Head of caudate nucleus (tissue), 42 donors: ENCODE measurements at places on chromosomes 12 and 14.

DNA sequence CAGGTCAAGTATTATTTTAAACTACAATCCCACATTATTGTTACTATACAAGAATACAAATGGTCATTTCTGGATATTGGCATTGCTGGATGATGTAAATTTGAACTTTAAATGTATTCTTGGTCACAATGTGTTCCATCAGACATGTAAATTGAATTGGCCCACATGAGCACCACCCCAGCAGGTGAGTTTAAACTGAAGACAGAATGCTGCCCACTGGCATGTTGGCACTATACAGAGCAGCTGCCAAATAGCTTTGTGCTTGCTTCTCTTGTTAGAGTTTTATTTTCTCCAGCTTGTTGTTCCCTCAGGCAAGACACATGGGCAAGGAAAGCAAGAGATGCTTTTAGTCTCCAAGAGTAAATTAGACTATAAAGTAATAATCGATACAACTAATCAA, 98.6 kb downstream of the C12orf50 start:
- no peak for DNase-seq

GRCh38 chr14:84006643-84007155, 1523.2 kb upstream of the FLRT2 start:
- DNase-seq: no peak

- DNase-seq: no peak
Observed at GRCh38 chr12:51023625-51024382, 2.4 kb downstream of the SLC11A2 start.

DNA sequence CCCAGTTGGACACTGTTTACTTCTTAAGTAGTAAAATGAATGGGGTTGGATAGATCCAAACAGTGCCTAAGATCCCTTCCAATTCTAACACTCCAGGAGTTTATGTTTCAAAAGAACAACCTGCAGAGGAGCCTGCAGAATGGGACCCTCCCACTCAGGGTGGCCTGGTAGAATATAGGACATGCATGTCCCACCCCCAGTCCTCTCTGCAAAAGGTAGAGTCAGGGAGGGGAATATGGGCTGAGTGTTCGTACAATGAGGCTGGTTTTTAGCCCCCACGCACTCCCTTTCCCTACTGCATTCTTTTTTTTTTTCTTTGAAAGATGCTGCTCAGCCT, 11.8 kb upstream of the NYNRIN start:
- no peak for DNase-seq

DNA sequence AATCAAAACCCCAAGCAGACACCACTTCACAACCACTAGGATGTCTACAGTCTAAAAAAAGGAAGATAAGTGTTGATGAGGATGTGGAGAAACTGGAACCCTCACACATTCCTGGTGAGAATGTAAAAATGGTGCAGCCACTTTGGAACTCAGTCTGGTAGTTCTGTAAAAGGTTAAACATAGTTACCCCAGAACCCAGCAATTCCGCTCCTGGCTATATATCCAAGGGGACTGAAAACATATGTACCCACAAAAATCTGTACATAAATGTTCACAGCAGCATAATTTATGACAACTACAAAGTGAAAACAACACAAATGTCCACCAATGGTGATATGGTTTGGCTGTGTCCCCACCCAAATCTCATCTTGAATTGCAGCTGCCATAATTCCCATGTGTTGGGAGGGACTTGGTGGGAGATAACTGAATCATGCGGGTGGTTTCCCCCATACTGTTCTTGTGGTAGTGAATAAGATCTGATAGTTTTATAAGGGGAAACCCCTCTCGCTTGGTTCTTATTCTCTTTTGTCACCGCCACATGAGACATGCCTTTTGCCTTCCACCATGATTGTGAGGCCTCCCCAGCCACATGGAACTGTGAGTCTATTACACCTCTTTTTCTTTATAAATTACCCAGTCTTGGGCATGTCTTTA, 46.8 kb downstream of the PRKAB1 start:
- no peak for DNase-seq

DNA sequence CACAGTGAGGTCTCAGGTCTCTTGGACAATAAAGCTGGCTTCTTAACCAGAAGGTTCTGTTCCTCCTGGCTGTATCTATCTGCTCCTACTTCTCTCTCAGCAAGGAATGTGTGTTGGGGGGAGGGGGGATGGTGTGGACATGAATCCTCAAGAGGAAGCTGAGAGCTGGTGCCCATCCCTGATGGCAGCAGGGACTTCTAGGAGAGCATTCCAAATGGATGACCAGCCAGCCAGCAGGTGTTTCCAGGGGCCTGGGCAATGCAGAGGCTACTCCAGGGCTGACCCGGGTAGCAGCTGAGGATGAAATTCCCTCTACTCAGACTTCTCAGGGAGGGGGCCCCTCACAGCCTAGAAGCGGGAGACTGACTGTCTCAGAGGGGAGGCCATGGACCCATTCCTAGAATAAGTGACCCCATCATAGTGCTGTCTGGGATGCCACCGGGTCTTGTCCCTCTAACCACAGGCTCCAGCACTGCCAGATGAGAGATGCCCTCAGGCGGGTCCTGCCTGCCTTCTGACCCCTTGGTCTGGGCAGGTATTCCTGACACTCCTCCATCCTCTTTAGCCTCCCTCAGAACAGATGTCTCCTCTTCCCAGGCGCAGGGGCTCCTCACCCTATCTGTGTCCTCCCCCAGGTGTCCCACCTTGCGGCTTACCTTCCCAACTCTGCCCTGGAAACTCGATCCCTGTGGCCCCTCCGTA, 1.2 kb downstream of the RAB15 start:
- no peak for DNase-seq

DNA sequence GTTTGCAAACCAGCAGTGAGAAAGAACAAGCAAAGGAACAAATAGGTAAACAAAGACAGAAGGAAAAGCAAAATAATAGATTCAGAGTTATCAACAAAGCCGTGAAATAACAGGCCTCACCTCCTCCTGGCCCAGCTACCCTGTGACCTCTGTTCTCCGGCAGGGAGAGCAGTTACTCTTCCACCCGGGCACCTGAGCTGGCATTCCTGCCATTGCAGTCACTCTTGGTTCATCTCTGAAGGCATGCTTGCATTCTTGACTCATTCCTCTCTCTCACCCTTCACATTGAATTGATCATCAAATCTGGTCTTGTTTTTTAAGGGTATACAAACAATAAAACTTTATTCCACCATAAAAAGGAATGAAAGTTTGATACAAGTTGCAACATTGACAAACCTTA, 95.1 kb downstream of the TTC8 start:
- no peak for DNase-seq

DNA sequence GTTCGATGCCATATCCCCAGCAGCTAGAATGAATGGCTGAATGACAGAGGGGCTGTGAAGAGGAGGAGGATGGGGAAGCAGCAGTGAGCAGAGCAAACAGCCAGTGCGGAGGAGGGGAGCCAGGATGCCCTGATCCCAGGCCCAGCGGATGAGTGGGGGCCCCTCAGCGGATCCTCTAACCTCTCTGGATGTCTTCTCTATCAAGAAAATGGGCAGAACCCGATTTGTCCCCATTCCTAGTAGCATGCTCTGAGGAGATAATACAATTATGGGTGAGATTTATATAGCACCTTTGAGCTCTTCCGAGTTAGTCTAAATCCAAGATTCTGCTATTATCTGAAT, 30.0 kb upstream of the RPLP0 start:
- DNase-seq: no peak

DNA sequence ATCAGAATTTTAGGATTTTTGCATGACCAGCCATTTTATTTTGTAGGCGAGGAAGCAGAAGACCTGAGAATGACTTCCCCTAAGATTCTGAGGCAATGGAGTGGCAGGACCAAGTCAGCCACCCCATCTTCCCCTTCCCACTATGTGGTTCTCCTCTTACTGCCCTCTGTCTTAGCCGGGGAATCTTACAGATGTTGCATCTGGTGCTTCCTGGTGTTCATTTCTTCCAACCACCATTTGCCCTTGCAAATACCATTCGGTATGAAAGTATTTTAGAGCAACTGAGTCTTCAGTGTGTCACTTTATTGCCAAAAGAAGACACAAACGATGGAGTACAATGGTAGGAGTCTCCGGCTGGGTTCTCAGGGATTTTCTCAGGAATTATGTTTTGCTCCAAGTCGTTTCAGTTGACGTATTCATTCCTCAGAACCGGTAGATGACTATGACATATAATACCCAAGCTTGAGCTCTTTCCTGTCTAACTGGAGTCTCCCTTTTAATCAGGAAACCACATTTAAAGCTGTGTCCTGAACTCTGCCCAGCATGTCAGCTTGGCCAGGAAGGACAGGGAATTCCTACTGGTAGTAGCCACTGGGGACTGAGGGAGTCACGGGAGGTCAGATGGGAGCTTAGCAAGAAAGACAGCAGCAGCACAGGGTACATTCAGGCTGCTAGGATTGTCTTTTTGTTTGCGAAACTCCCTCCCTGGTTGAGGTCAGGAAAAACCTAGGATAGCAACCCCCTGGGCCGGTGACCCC, 87.0 kb downstream of the SAMD4A start:
- no peak for DNase-seq

- DNase-seq: no peak
Observed at GRCh38 chr14:105444859-105445258, 25.2 kb downstream of the MTA1 start.

- no peak for DNase-seq
Observed at GRCh38 chr12:80716696-80717469, at the start of gene MYF5. TSS of gene MYF5 (plus strand) at chr12:80716912. CDS start at chr12:80717064, 152 bp downstream.

DNA sequence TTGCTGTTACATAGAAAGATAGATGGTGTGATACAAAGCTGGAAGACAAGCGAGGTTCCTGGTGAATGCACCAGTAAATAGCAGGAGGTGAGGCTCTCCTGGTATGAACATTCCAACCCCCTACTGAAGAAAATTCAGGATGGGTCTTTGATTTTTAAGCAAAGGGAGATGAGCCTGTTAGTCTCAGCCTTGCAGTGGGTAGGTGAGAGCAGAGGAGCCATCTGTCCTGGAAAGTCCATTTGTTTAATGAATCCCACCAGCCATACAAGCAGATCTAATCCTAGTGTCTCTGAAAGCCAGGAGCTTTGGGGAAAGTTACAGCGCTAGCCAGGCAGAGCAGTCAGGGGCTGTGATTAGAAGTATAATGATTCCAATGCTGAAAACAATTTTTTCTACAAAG, 234.8 kb upstream of the FOXN3 start:
- DNase-seq: no peak

GRCh38 chr14:96584907-96585671, 82.9 kb downstream of the PAPOLA start:
- DNase-seq: no peak

DNA sequence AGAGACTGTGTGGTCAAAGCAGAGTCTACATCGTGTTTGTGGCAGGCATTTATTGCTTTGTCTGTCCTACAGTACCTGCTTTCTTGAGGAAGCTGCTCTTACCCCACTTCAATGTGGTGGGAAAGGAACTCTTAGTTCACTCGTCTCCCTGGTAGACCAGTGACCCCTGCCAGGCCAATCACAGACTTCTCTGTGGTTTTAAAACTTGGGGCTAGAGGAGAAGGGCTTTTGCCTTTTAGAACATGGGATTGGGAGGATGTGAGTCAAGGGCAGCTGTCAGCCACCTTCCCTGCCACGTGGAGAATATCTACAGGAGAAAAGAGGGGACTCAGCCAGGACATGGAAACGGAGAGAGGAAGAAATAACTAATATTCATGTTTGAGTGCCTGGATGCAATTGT, 36.8 kb upstream of the TMED10 start:
- DNase-seq: no peak

DNA sequence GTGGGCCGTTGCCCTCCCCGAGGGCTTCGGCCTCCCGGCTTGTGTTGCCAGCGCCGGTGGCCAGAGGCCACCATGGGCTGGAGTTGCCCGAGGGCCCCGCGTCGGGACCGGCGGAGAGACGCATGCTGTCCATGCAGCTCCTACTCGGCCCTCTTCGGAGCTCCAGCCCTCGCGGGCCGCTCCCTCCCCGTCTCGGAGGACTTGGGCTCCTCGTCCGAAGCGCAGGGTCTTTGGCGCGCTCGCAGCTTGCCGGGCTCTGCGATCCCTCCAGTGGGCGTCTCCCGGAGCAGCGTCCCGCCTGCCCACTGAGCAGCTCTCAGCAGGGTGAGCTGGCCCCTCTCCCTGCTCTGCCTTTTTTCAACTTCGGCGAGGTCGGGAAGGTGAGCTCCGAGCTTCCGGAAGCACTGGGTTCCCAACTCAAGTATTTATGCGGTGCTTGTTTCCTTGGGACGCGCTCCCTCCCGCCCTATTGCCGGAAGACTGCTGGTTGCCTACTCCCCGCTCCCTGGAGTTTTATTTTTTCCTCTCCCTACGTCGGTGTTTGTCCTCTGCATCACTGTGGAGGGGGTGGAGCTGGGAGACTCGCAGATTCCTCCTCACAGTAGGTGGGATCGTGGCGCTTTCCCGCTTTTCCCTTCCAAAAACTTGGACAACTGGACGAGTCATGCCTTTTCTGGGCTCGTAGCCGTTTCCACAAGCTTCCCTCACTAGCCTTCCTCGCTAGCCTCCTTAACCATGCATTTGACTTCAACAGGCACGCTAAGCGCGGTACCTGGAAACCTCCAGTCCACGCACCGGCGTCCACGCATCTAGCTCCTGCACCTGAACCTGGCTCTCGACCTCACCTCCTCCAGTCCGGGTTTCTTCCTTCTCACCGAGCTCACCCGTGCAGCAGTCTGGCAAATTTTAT, at the start of gene AVPR1A:
AVPR1A (minus strand) TSS at position 489 of the 910 bp plus-strand sequence; CDS start at position 124, 365 bp downstream.
- no peak for DNase-seq

DNA sequence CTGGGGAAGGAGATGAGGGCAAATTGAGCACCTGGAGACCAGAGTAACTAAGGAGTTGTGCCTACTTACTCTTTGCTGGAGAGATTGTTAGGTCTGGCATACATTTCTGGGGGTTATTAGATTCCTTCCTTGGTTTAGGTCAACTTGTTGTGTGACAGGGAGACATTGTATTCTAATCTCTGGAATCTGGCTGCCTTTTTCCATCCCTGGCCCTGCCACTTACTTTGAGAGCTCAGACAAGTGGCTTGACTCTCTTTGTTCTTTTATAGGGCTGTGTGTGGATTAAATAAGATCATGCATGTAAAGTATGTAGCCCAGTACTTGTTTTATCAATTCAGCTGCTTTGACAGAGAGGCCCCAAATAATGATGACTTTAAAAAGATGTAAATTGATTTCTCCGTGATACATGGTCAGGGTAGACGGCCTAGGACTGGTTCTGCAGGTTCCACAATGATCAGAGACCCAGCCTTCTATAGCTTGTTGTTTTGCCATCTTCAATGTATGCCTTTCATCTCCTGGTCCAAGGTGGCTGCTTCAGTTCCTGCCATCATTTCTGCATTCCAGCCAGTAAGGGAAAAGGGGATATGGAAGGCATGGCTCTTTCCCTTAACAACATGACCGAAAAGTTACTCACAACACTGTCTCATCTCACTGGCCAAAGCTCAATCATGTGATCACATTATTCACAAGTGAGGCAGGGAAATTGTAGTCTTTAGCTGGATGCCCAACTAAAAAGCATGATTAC, 72.6 kb downstream of the CHST11 start:
- DNase-seq: no peak
